Activated CD8-positive, alpha-beta T cell treated with anti-CD3 and anti-CD28 coated beads for 36 hours (primary cell): ENCODE measurements at places on chromosomes 16 and 17.

GRCh38 chr16:52066962-52067361 lies 480.0 kb downstream of the TOX3 start:
- no peaks in the 10 kb centered on the region for H3K4me1 ChIP-seq
- H3K27ac ChIP-seq = no peak overlapping the region
- no peak for DNase-seq
- no peaks in the 10 kb centered on the region for H3K27me3 ChIP-seq
- H3K4me3 ChIP-seq = no peak overlapping the region

GRCh38 chr17:27952366-27952765 lies 59.2 kb upstream of the LYRM9 start:
- no peak for DNase-seq
- H3K27ac ChIP-seq = no peak overlapping the region
- H3K4me3 ChIP-seq = no peak overlapping the region
- peaks cover 3% of the 10 kb centered on the region for H3K27me3 ChIP-seq
- H3K4me1 ChIP-seq = no peaks in the 10 kb centered on the region
- H3K36me3 ChIP-seq = no peaks in the 10 kb centered on the region

- no peak for DNase-seq
- no peaks in the 10 kb centered on the region for H3K4me1 ChIP-seq
- no peaks in the 10 kb centered on the region for H3K36me3 ChIP-seq
- H3K4me3 ChIP-seq = no peak overlapping the region
Observed at GRCh38 chr17:59542960-59543635, 22.3 kb upstream of the DHX40 start.

- H3K27ac ChIP-seq = no peak overlapping the region
- peaks cover 2% of the 10 kb centered on the region for H3K36me3 ChIP-seq
- peaks cover 9% of the 10 kb centered on the region for H3K27me3 ChIP-seq
- H3K4me1 ChIP-seq = peaks cover 21% of the 10 kb centered on the region
Observed at GRCh38 chr17:36481829-36482228, 4.7 kb upstream of the ZNHIT3 start.

DNA sequence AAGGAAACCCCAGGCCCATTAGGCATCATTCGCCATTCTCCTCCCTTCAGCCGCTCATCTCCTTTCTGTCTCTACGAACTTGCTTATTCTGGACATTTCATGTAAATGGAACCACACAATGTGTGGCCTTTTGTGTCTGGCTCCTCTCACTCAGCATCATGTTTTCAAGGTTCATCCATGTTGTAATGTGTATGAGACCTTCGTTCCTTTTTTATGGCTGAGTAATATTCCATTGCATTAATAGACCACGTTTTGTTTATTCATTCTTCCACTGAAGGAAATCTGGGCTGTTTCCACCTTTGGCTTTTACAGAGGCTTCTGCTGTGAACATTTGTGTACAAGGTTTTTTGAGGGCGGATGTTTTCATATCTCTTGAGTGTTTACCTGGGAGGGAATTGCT lies 3.2 kb downstream of the CRISPLD2 start:
- peaks cover 9% of the 10 kb centered on the region for H3K4me1 ChIP-seq
- H3K27me3 ChIP-seq = peaks cover 39% of the 10 kb centered on the region
- DNase-seq = no peak
- no peak overlapping the region for H3K4me3 ChIP-seq

DNA sequence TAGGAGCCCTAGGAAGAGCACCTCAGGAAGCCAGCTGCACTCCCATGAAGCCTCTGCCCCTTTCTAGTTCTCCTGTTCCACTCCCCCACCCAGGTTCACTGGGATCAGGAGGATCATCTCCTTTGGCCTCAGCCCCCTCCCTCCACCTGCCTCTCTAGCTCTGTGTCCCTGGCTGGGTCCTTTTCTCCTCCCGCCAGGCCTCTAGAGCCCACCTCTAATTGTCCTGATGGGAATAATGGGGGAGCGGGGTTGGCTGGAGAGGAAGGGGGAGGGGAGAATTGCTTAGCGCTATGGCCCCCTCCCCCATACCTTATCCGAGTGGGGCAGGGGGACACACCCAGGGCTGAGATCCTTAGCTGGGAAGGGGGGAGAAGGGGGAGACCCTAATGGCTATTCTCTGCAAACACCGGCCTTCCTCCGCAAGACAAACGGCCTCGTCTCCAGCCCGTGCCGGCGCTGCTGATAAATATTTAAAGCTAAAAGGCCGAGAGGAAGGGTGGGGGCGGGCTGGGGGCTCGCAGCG lies 997 bp downstream of the HOXB7 start:
- DNase-seq = no peak
- H3K27ac ChIP-seq = no peak overlapping the region
- peak overlapping the region; percentile 88 for H3K4me3 ChIP-seq
